ENCODE measurements at places on chromosomes 3 and 15.

- DNase-seq, result no peak
These were observed 51.0 kb upstream of the RAP2B start for GRCh38 chr3:153111016-153111415.

- no peak for DNase-seq
These were observed 123.2 kb upstream of the UBE2E2 start for GRCh38 chr3:23079976-23080375.

- no peak for DNase-seq
These were observed 108.2 kb upstream of the KBTBD8 start for GRCh38 chr3:66889750-66890494.

DNA sequence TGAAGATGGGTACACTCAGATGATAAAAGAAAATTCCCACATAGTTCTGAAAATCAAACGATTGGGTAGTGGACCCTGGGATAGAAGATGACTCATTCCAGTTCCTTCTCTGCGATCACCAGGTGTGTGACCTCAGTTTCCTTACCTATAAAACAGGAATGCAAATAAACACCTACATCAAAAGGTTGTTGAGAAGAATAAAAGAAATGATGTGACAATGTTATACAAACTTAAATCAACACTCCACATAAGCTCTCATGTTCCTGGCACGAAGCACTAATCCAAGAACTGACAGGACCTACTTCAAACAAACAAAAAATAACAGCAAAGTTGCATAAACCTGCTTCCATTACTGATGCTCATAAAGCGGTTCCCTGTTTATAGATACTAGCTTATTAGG is 69.2 kb downstream of the RORA start:
- DNase-seq, result no peak

DNA sequence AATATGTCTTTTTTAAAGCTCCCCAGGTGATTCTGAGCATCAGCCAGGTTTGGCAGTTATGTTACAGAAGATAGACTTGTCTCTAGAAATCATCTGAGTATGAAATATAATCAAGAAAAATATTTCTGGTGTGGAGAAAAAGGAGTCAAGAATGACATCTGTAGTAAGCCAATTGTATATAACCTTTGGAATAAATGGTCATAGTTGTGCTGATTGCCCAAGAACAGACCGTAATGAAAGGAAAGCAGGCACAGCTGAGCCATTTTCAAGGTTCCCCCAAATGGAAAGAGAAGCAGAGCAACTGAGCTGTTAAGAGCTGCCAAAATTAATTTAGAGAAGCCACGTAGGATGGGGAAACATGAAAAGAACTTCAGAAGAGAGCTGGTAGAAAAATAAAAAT is 26.6 kb downstream of the GOLM2 start:
- no peak for DNase-seq

DNA sequence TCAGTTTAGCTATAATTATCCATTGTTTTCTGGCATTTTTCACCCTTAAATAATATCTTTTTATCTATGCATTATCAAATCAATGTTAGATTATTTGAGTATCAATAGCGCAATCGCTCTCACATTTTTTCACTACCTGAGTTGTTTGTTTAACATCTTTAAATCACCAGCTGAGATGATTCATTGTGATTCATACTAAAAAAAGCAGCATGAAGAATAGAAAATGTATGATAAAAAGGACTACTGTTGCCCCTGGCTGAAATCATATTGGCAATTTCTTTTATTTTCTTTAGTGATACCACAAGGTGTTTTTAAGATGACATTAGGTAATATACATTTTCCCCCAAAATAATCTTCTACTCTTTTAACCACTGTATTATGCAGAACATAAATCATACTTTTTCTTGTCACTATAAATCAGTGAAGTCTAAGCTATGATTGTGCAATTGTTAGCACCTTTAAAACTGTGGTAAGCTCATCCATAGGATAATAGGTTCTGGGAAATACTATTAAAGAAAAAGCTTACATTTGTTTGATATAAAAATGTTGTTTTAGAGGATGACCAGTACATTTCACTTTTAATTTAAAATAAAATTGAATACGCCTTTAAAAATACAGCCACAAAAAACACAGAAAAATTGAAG is 889.1 kb downstream of the NAALADL2 start:
- DNase-seq, result no peak

DNA sequence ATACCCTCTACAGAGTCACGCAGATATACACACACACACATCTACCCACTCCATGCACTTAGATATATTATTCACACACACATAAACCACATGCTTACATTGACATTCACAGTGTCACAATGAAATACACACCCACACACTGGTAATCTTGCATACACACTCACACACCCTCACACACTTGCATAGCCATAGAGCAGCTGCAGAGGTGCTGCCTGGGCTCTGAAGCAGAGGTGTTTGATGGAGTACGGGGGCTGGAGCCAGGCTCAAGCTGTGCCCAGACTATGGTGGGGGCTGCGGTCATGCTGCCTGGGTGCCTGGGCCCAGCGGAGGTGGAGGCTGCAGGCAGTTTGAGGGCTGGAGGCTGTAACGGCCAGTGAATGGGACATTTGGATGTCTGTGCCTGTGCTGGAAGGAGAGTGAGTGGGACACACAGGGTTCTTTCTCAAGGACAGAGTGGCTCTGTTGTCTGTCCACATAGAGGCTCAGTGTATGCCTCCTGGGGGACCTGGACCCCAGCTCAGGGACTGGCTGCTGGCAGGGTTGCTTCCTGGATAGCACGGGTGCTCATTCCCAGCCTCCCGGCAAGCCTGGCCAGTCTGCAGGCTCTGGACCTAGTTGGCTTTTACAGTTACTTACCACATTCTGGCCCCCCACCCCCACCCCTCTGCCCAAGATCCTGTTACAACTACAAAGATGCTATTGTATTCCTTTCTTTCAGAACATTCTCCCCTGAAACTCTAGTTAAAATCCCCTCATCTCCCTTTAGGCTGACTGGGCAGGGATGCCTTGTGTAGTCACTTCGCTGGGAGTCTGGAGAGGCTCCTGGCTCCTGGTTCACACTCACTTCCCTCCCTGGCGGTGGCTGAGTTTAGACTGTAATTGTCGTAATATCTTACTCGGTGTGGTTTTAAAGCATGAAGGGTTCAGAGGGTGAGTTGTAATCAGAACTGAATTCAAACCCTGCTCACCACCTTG is 12.5 kb downstream of the GASK1A start:
- DNase-seq, result no peak

GRCh38 chr3:54967731-54968161 is 39.9 kb upstream of the LRTM1 start:
- DNase-seq, result no peak

- DNase-seq, result no peak
These were observed 162.2 kb downstream of the OXSM start for GRCh38 chr3:25952133-25952532.

GRCh38 chr3:60073942-60074341 is 1024.1 kb upstream of the CFAP20DC start:
- DNase-seq, result no peak

- no peak for DNase-seq
These were observed 309.7 kb upstream of the GADL1 start for GRCh38 chr3:31203960-31204795.

DNA sequence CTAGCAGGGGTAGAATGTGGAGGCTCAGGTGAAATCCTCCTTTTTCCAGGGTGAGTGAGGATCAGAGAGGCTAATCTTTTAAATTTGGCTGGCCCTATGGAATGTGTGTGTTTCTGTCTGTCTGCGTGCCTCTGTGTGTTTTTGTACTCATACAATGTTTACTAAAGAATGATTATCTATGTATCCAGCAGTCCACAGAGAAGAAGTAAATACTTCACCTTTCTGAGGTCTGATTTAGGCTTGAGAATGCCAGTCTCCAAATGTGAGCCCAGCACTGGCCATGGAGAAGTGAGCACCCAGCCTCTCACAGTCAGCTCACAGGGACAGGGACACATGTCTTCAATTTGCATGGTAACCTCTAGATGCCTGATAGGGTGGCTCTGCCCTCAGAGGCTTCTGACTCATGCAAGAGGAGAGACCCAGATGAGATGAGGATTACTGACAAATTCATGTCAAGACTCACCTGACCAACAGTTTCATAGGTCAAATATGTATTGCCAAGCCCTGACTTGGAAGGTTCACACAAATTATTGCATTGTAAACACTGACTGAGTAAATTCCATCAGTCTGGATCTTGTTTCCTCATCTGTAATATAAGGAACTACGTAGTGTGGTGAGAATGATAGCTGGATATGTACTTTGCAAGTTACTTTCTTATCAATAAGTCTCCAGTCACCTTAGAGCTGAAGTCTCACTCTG is 31.0 kb downstream of the ENTPD3 start:
- DNase-seq, result no peak

DNA sequence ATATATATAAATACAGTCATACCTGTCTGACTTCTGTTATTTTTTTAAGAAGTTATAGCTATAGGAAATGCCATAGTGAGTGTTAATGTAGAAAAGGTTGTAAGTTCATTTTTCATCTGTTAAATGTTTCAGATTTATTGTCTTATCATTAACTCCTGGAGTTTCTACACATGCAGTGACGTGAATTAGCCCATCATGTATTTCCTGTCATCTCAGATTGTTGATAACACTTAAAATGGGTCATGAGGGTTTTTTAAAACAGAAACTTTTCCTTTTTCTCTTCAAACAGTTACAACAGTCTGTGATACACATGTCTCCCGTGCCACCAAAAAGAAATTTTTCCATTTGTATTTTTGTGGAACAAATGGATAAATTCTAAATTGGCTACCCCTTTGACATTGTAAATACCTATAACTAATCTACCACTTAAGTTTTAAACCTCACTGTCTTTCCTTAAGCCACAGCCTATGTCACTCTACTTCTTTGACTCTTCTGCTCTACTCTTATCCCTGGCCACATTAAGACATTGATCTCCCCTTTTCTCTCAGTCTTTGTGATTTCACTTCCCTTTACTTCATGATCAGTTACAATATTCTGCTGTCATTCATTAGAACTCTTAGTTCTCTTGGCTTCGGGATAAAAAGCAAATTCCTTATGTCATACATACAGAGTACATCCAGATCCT is 89.1 kb downstream of the NEO1 start:
- no peak for DNase-seq

DNA sequence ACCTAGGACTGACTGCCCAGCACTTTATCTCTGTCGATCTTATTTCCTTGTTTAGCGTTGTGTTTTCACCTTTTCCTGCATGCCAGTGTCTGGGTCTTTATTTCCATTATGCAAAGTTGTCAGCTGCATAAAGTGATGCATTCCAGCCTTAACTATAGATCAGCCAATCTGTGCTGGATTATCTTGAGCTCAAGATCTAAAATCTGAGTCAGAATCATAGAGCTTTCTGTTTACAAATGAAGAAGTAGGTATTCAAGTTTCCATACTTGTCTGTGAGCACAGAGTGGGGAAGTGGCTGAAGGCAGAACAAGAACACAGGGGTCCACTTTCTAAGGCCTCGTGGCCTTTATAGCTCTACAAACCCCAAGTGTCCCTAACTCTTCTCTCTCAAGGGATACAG is 82.4 kb upstream of the PLCL2 start:
- no peak for DNase-seq

GRCh38 chr3:16801698-16802097 is 83.1 kb upstream of the PLCL2 start:
- no peak for DNase-seq

DNA sequence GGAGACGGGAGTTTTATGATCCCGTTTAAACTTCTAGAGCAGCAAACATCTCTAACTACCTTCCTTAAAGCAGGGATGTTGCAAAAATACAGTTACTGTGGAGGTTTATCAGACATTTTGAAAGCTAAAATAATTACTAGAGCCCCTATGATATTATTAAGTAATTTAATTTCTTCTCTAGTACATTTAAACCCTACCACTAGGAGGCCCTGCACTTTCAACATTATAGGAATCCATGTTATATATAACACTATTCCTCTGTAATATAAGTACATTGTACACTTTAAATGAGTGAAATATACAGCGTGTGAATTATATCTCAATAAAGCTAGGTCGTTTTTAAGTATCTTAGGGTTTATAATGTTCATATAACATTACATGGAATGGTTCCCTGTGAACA is 11.5 kb downstream of the SETMAR start:
- DNase-seq, result no peak

DNA sequence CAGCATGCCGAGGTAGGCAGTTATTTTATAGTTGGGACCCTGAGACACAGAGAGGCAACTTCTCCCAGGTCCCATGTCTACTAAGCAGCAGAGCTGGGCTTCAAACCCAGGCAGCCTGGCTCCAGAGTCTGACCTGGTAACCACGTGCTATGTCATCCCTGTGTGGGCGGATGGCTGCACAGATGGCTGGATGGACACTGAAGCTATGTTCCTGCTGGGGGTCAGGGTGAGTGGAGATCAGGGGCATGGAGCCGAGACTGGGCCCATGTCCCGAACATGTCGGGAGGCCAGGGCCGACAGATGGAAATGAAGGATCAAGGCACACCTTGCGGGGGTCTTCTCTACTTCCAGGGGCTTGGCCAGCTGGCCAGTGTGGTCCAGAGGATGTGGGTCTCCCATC is 9.3 kb upstream of the FBLN2 start:
- no peak for DNase-seq

GRCh38 chr15:98733098-98733497 is 84.8 kb downstream of the IGF1R start:
- no peak for DNase-seq

- no peak for DNase-seq
These were observed 634.0 kb upstream of the BCHE start for GRCh38 chr3:166471074-166471767.

DNA sequence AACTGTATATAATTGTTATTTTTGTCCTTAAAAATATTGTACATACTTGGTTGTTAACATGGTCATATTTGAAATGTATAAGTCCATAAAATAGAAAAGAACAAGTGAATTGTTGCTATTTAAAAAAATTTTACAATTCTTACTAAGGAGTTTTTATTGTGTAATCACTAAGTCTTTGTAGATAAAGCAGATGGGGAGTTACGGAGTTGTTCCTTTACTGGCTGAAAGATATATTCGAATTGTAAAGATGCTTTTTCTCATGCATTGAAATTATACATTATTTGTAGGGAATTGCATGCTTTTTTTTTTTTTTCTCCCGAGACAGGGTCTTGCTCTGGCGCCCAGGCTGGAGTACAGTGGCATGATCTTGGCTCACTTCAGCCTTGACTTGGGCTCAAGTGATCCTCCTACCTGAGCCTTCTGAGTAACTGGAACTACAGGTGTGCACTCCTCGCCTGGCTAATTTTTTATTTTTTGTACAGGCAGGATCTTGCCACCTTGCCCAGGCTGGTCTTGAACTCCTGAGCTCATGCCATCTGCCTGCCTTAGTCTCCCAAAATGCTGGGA is 10.7 kb downstream of the NFKBIZ start:
- DNase-seq, result no peak

- no peak for DNase-seq
These were observed 106.5 kb downstream of the TPRA1 start for GRCh38 chr3:127483902-127484591.

- no peak for DNase-seq
These were observed 237.8 kb upstream of the NR2E3 start for GRCh38 chr15:71572452-71573053.

GRCh38 chr3:164608554-164609276 is 469.6 kb downstream of the SI start:
- no peak for DNase-seq

GRCh38 chr3:10164546-10165393 is at the start of gene IRAK2:
TSS of gene IRAK2 (plus strand) at chr3:10164919. CDS start at chr3:10164955, 36 bp downstream.
- DNase-seq, result peak; percentile 54
